ENCODE measurements at places on chromosomes 16 and 17.

- DNase-seq = peak; percentile 97
Measured at GRCh38 chr17:35808962-35809854, at the start of gene TAF15. TSS of gene TAF15 (plus strand) at chr17:35809484. CDS start at chr17:35809570, 86 bp downstream.

- DNase-seq = no peak
Measured at GRCh38 chr17:57092779-57093178, 7.7 kb downstream of the AKAP1 start.

GRCh38 chr17:39647256-39647655 is 10.3 kb downstream of the STARD3 start:
- DNase-seq = no peak

- DNase-seq = no peak
Measured at GRCh38 chr16:3028716-3029319, 5.0 kb downstream of the THOC6 start.

- no peak for DNase-seq
Measured at GRCh38 chr17:51685287-51685909, 425.1 kb downstream of the UTP18 start.

GRCh38 chr17:79078476-79079190 is 4.0 kb downstream of the ENGASE start:
- DNase-seq = no peak

DNA sequence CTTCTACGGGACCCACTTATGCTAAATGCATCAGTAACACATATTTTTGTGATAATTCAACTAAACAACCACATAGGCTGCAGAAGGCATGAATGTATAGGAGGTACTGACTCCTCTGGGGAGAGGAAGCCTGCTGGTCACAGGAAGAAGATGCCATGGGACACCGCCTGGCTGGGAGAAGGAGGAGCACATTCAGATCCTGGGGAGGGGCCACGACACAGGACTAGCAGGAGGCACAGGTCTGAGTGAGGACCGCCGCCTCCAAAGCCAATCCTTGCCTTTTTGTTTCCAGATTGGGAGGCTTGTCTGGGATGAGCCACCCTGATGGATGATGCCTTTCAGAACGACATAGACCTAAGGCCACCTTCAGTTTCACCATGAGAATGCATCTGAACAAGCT is 34.6 kb downstream of the MBTPS1 start:
- DNase-seq = no peak

GRCh38 chr16:27401768-27402568 is at the start of gene IL21R:
TSS of gene IL21R (plus strand) at chr16:27402174. CDS start at chr16:27430072, 27,898 bp downstream.
- DNase-seq = no peak

DNA sequence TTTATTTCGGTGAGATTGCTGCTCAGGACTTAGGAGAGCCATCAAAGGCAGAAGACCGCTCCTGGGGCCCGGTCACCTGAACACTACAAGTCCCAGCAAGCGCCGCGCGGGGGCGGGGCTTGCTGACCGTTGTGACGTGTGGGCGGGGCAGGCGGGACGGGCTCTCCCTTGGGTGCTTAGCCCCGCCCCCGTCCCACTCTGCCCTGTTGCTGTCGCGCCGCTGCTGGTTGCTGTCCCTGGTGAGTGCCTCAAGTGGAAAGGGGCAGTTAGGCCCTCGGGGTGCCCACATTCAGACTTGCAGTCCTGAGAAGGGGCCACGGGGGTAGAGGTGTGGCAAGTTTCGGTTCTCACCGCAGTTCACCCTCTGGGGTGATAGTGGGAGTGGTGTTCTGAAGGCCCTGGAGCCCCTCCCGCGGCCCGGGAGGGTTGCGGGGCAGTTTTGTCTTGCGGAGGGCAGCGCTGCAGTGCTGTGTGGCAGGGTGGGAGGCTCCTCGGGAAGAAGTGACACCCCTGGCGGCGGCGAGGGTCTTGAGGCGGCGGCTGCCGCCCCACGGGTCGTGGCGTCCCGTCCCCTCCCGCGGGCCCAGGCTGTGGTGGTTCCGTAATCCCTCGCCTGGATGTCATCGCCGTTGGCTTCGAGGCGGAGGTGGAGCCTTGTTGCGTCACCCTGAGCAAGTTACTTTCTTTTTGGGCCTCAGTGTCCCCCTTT is at the start of gene CALCOCO2:
TSS of gene CALCOCO2 (plus strand) at position 196 of the 709 bp plus-strand sequence. CDS start 10,673 bp downstream, outside the sequence.
- peak; percentile 84 for DNase-seq

DNA sequence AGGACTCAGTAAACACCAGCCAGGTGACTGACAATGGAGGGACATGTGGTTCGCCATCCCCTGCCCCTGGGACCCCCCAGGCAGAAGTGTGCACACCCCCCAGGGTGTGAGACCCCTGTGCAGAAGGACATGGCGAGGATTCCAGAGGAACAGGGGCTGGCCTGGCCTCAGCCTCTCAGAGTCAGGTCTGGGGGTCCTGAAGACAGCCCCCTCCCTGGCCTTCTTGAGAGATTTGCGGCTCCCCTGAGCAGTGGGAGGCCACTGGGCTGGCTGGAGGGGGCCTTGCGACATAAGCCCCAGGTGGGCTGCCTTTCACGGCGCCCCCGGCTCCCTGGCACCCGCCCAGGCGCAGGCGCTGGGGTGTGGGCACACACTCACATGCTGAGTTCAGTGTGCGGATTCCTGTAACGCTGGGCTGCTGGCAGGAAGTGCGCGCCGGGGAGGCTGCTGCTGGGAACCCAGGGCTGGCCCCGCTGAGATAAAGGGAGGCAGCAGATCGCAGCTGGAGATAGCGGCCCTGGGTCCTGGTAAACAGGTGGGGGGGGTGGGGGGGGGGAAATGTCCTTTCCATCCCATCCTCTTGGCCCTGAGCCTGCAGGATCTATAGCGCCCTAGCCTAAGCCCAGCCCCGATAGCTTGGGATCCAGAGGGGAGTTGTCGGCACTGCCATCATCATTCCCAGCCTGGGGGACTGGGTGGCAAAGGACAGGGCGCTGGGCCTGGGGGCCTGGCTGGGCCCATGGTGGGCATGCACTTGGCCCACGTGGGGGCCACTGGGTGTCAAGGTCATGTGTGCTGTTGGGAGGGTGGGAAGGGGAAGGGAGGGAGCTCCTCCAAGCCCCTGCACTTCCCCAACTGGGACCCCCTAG is 27.1 kb downstream of the TMEM235 start:
- peak; percentile 22 for DNase-seq

GRCh38 chr16:79348521-79349306 is 251.8 kb downstream of the MAF start:
- no peak for DNase-seq

DNA sequence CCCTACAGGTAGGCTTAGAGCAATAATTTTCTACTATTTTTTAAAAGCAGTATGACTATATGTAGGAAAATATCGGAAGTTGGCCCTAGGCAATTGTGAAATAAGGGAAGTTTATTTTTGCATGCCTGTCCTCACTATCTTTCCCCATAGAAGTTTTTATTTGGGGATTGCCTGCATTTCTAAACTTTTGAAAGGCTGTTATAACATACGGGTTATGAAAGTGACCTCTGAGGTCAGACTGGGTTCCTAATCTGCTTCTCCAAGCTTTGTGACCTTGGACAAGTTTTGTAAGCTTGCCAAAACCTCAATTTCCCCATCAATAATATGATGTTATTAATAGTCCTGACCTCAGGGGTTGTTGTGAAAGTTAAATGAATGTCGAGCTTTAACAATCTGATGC is 67.1 kb downstream of the ARHGAP44 start:
- no peak for DNase-seq

- no peak for DNase-seq
Measured at GRCh38 chr17:9272501-9273200, 251.3 kb downstream of the NTN1 start.

DNA sequence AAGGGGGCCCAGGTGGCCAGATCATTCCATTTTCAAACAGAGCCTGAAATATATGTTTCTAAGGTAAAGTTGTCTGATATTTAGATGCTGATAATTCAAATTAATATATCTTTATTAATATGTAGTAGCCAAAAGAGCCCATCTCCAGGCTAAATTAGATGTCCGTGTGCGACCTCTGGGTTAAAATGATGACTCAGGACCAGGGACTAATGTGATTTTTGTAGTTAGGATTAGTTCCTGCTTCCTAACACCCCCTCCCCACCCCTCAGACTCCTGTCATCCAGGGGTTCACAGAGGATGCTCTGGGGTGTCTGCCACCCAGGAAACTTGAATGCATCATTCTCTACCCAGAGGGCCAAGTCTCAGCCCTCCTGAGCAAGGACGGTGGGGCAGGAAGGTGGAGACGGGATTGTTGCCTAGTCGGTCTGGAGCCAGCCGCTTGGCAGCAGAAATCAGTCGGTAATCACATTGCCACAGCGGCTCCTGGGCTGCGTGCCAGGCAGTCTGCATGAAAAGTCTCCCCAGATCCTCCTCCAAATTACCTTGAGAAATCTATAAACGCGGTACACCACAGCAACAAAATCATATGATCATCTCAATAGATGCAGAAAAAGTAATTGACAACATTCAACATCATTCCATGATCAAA is 29.8 kb downstream of the CNGB1 start:
- no peak for DNase-seq

- DNase-seq = no peak
Measured at GRCh38 chr17:77830816-77831473, 127.6 kb upstream of the TNRC6C start.

- DNase-seq = no peak
Measured at GRCh38 chr17:44350733-44351226, 5.7 kb downstream of the GRN start.

GRCh38 chr17:44039829-44040635 is 25.3 kb upstream of the TMEM101 start:
- no peak for DNase-seq

DNA sequence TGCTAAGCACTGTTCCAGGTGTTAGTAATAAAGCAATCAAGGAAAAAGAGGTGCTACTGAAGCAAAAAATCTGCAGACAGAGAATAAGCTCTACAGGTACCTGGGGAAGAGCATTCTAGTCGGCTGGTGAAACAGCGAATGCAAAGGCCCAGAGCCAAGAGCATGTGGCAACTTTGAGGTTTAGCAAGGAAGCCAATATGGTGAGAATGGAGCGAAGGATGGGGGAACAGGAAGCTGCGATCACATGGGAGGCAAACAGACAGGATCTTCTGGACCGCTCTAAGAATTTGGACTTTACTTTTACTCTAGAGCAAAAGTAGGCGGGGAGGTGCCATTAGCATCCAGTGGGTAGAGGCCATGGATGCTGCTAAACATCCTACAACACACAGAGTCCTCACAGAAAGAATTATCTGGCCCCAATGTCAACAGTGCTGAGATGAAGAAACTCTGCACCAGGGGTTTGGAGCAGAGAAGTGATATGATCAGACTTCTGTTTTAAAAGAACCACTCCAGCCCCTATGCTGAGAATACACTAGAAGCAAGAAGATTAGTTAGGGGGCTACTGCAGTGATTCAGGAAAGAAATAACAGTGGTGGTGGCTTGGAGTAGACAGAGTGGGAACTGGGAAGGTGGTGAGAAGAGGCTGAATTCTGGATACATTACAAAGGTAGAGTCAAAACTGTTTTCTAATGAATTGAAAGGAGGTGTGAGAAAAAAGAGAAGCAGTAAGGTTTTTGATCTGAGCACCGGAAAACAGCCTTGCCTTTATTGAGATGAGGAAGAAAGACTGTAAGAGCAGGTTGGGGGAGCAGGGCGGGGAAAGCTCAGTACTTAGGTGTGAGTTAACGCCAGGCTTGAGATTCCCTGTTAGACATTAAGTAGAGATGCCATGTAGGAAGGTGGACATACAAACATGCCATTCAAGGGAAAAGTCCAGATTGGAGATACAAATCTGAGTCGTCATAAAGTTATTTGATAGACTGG is 11.0 kb downstream of the EFTUD2 start:
- DNase-seq = no peak

DNA sequence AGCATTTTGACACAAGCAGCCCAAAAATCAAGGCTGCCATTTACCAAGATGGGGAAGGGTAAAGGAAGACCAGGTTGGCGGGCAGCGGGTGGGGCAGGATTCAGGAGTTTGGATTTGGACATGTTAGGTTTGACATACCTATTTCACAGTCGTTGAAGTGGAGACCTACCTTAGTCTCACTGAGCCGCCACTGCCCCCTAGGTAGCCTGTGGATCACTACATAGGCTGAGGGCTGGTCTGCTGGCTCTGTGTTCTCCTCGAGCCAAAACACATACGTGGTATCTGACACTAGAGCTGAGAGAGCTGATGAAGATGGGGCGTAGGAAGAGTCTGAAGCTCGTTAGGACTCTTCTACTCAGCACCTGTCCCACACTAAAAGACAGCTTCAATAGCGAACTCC is 115.1 kb downstream of the HIC1 start:
- no peak for DNase-seq

GRCh38 chr17:72665852-72666851 is 426.3 kb downstream of the SLC39A11 start:
- no peak for DNase-seq

DNA sequence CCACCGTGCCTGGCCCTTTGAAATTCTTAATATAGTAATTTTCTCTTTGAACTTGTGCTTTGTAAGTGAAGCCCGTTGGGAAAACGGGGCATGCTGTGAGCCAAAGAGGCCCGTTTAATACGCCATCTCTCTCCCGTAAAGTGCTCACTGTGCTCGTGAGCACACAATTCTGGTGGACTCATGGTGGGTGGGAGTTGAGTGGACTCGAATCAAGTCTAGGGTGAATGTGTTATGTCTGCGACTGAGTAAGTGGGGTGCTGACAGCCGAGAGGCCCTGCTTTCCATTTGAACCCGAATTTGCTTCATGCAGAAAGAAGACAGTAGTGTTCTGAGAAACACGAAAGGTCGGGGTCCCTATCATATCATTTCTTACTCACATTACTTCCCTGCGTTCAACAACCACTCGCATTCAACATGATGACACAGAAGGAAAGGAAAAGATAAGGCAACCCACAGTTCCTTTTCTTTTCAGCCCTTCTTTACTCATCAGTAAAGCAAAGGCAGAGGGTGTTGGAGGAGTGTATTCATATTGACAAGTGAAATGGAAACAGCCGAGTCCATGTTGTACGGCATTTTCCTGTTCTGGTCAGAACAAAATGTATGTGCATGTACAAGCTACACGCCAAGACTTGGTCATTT is 4.8 kb upstream of the ATP2A3 start:
- DNase-seq = no peak

DNA sequence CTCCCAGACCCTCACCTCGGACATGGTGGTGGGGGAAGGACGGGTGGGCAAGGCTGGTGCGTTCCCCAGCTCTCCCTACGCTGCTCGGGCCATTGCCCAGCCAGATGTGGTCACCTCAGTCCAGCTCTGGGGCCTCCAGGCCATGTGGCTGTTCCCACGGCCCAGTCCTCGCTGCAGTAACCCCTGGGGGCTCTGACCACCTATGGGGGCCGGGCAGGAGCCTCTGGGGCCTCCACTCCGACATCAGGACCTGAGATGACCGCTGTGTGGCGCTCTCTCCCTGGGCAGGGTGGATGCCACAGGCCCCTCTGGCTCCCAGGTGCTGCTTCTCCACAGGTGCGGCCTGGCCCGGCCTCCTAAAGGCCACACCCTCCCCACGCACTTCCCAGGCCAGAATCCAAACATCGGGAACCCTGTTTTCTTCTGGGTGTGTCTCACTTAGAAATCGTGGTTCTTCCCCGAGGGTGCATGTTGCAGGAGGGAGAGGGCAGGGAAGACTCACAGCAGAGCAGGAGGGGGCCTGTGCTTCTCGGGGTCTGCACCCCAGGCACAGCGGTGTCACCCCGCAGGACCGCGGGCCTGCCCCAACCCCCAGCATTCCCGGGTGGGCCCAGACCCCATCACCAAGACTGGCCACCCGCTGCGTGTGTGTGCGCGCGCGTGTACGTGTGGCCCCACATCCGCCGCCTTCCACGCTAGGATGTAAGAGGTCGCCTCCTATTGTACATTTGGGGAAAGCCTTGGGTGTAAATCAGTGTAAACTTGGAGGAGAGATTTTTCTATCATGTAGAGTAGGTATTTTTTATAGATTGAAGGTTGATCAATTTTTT is 5.9 kb upstream of the CAPN15 start:
- DNase-seq = no peak

GRCh38 chr16:65704866-65705265 is 583.0 kb upstream of the CDH11 start:
- DNase-seq = no peak

Data from DMS153 (cell line).